ENCODE measurements at places on chromosomes 11 and 22. TPM values are rescaled to one million over a fixed set of nuclear protein-coding genes. Genes with fewer than 3 reads are reported as not detected.

DNA sequence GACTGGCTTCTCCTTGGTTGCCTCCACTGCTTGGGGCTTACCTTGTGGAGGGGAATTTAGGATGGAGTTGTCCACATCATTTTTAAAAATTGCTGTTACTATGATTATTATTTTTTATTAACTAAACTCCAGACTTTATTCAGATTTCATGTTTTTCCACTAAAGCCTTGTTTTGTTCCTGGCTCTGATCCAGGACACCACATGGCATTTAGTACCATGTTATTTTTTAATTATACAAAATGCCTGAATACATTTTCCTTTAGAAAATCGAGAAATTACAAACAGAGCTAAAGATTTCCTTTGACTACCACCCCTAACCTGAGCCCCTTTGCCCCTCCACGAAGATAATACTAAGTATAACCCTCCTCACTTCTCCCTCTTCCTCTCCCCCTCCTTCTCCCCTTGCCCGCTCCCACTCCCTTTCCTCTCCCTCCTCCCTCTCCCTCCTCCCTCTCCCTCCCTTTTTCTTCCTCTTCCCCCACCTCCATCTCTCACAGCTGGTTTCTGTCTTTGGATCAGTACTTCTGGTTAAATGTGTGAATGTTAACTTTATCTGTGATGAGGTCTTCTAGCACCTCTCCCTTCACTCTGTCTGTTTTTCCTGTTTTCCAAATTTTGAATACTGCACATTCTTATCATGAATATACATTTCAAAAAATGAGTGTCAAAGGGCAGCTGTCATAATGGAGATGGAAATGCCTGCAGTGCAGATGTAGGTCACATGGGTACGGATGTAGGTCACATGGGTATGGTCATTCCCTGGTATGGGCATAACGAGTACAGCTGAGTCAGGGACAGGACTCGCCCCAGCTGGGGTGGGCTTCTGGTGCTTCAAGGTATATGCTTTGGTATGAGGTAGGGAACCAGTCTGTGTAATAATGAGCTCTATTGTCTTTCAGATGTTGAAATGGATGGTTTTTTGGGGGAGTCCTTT is 54.4 kb upstream of the OR4B1 start:
- DNase-seq = no peak

GRCh38 chr22:49048591-49048990 is 779.1 kb downstream of the BRD1 start:
- no peak for DNase-seq

DNA sequence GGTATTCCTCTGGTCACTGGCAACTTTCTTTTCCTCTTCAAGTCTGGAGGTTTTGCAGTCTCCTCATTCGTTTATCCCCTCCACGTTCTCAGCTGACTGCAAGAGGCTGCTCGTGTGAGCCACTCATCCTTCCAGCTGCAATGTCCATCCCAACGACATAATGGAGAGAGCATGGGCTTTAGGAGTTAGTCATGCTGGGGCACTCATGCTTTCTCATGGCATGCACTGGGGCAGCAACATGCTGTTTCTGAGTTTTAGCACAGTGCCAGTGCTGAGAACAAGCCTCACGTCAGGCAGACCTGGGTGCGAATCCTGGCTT is 7.1 kb downstream of the DCPS start:
- DNase-seq = no peak

- no peak for DNase-seq
Measured at GRCh38 chr11:5007561-5007960, 12.9 kb downstream of the OR51L1 start.

Gene CCDC73
- polyA plus RNA-seq = not detected

GRCh38 chr22:46881373-46882118 is 119.1 kb downstream of the TBC1D22A start:
- DNase-seq = no peak

GRCh38 chr11:60899046-60899936 is 7.1 kb downstream of the PRPF19 start:
- DNase-seq = peak; percentile 69

DNA sequence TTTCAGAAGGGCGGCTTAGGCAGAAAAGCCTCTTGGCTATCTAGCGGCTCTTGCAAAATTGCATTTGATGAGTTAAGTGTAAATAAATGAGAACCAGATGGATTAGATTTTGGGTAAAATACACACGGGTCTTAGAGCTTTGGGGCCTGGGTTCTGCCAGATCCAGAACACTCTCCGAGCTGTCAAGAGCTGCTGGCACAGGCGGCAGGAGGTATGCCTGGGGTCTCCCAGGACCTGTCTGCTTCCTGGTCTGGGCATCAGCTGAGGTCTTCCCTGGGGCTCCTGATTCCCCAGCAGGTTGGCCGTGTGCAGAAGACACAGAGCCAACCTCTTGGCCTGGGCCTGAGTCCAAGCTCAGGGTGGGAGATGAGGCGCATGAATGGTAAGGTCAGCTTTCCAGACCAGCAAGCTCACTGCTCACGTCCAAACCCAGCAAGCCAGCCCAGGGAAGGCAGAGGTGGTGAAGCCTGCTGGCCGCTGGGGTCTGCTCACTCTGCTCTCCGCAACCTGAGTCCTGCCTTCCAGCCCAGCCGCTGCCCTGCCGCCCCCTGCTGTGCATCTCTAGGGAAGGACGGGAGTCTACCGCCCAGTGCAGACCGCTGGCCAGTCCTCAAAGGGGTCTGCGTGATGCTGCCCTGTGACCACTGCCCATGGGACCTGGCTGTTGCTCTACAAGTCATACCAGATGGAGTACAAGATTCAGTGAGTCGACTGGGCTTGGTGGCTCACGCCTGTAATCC is 44.9 kb downstream of the SCUBE1 start:
- no peak for DNase-seq

Gene GSTT2B
- not detected for polyA plus RNA-seq

Gene A4GALT
- not detected for polyA plus RNA-seq

- DNase-seq = no peak
Measured at GRCh38 chr11:27108809-27109208, 68.2 kb downstream of the BBOX1 start.

Gene KDM4D
- polyA plus RNA-seq = 0.58 TPM

GRCh38 chr22:27387561-27387960 is 414.0 kb downstream of the MN1 start:
- no peak for DNase-seq

DNA sequence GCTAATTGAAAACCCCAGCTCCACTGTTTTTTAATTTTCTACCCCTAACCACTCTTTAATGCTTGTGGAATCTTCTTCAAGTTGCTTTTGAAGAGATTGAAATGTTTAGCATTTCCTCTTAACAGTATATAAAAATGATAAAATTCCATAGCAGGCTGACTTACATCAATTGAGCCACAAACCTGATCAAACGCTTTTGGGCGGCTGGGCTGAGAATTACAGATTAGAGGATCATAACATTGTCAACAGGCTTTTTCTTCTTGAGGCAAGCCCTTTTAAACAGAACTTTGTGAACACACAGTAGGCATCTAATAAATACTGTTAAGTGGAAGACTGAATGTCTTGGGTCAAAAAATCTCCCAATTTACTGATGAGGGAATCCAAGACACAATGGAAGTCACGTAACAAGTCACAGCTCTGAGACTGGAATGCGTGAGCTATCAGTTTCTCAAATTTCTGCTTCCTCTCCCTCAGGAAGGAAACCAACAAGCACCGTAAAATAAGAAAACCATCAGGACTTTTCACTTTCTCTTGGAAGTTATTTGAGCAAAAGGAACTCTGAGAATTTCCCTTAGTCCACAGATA is 50.0 kb upstream of the CCDC89 start:
- DNase-seq = no peak

Gene SLC22A8
- polyA plus RNA-seq = not detected

GRCh38 chr22:31333641-31334040 is 12.5 kb downstream of the PATZ1 start:
- DNase-seq = no peak

DNA sequence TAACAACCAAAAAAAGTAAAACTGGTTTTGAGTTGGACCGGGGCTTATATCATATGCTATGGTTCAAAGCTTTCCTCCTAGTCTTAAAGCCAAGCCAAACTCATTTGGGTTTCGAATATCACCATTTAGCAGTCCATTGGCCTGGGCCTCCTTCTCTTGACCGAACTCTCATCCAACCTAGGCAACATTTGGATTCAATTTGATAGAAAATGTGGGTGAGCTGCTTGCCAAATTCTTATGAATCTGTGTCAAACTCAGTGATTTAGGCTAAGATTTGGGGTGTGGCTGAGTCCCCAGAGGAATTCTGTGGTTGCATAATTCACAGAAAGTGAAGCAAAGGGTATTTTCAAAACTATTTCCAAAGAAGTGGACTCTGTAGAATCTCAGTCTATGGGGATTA is 83.7 kb downstream of the BLID start:
- DNase-seq = no peak

Gene TSSK2
- polyA plus RNA-seq = 0.17 TPM

- DNase-seq = no peak
Measured at GRCh38 chr11:119567688-119568582, 145.0 kb upstream of the THY1 start.

- no peak for DNase-seq
Measured at GRCh38 chr11:86589856-86590589, 82.4 kb downstream of the ME3 start.

DNA sequence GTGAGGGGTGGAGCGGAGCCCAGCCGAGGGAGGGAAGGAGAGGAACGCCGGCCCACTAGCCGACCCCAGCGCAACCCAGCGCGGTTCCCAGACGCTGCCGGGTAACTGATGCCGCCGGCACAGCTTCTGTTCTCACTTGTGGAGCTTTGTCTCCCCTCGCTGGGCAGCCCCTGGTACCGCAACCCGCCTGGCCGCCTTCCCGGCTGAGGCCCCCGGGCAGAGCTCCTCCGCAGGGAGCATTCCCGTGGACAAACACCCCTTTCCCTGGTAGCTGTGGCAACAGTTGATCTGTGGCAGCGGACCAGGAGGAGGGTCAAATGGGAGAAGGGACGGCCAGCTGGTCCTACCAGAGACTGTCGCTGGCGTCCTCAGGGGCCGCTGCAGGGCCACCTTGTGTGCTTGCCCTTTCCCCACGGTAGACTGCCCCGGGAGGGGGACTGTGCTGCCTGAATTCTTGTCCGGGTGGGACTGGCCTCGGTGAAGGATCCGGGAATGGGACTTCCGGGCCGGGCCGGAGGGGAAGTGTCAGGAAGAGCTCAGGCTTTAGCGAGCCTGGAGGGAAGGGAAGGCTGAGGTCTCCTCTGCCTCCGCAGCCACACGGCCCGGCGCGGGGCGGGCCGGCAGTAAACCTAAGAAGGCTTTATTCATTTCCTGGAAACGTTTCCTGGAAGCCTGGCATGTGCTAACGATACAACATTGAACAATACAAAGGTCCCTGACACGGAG is 468.0 kb downstream of the OPCML start:
- DNase-seq = no peak

GRCh38 chr22:30245181-30245984 is 1.2 kb downstream of the LIF start:
- DNase-seq = no peak

- DNase-seq = no peak
Measured at GRCh38 chr11:23288003-23288783, 427.9 kb upstream of the CCDC179 start.

Gene OR4C13
- not detected for polyA plus RNA-seq

GRCh38 chr22:41367680-41368542 is 13.8 kb upstream of the TEF start:
- no peak for DNase-seq

DNA sequence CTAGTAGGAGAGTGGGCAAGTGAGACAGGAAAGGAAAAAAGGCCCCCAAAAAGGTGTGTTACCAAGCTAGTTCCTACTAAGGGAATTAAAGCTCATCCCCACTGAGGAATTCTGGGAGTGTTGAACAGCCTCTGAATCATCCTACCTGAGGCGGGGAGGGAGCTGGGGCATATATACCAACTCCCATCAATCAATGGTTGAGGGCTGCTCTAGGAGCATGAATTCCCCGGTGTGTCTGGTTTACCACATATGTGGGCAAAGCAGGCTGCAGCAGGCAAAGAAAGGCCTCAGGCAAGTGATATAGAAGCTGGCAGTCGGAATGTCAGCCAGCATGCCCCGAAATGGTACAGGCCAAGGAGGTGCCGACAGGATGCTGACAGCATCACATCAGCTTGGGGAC is 23.6 kb upstream of the CDON start:
- DNase-seq = no peak

Gene AIFM3
- 6.0 TPM for polyA plus RNA-seq

GRCh38 chr11:84906995-84907394 is 720.1 kb downstream of the DLG2 start:
- DNase-seq = no peak

DNA sequence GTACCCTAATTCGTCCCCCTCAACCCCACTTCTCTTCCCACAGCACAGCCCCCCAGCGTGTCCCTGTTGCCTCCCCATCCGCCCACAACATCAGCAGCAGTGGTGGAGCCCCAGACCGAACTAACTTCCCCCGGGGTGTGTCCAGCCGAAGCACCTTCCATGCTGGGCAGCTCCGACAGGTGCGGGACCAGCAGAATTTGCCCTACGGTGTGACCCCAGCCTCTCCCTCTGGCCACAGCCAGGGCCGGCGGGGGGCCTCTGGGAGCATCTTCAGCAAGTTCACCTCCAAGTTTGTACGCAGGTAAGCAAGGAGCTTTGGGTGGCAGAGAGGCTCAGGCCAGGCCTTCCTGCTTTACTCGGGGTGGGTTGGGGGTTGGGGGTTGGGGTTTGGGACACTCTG is 12.2 kb downstream of the RCOR2 start:
- DNase-seq = no peak

DNA sequence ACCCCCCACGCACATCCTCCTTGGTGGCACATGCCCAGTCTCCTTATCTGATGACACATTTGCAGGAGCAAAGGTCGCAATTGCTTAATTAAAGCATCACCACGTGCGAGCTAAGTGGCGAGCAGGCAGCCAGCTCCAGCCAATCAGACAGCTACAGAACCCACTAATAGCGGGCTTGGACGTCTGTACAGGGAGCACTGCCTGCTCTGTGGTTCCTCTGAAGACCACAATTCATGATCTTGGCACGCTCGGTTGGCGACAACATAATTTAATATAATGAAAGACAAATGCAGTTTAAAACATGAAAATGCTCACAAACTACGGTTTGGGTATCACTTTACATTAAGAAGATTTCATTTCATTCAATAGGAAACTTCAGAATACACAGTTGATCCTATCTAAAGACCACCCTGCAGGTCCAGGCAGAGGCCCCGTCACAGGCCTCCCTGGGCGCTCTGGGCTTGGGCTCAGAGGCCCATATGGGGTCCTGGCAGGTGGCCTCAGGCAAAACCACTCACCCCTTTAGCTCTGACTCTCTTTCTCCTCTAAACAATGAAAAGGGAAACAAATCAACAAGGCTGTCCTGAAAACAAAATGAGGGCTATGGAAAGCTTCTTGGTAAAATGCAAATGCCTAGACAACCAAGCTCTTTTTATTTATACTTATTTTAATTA is 10.4 kb downstream of the PACSIN2 start:
- DNase-seq = peak; percentile 29

- DNase-seq = no peak
Measured at GRCh38 chr22:44293876-44294275, 18.9 kb downstream of the SHISAL1 start.

DNA sequence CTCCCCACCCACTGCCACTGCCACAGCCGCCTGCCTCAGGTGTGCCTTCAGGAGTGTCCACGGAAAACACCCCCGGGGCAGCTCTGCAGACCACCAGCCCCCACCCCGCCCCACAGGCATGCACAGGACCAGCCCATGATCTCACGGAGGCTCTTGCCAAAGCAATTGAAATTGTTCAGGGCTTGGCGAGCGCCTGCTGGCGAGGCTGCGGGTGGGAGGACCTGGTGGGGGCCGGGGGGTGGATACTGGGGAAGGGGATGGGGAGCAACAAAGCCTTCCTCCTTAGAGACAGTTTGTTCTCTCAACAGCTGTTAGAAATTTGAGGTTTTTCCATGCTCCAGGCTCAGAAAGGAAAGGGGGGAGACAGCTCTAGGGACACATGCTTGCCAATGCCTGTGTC is 274.7 kb downstream of the MN1 start:
- no peak for DNase-seq

Gene PICK1
- 37.4 TPM for polyA plus RNA-seq

GRCh38 chr22:46453006-46453828 is 84.2 kb downstream of the CELSR1 start:
- no peak for DNase-seq

All from B cell (primary cell).